ENCODE measurements at places on chromosomes 1 and 21.

- DNase-seq: no peak
Observed at GRCh38 chr1:91763252-91763651, 122.7 kb downstream of the TGFBR3 start.

- DNase-seq: no peak
Observed at GRCh38 chr1:175499595-175500382, 243.6 kb downstream of the TNR start.

DNA sequence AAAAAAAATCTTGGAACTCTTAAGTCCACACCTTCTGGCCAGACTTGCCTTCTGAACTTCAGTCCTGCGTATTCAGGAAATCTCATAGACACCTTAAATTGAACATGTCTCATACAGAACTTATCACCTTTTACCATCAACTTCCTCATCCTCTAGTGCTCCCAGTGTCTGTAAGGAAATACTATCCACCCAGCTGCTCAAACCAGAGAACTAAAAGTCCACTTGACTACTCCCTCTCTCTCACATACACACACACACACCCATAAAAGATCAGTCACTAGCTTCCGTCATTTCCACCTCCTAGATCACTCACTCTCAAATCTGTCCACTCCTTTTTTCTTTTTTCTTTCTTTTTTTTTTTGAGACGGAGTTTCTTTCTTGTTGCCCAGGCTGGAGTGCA, 10.9 kb upstream of the CAP1 start:
- no peak for DNase-seq

GRCh38 chr1:204846546-204846945, 24.1 kb upstream of the NFASC start:
- DNase-seq: no peak

DNA sequence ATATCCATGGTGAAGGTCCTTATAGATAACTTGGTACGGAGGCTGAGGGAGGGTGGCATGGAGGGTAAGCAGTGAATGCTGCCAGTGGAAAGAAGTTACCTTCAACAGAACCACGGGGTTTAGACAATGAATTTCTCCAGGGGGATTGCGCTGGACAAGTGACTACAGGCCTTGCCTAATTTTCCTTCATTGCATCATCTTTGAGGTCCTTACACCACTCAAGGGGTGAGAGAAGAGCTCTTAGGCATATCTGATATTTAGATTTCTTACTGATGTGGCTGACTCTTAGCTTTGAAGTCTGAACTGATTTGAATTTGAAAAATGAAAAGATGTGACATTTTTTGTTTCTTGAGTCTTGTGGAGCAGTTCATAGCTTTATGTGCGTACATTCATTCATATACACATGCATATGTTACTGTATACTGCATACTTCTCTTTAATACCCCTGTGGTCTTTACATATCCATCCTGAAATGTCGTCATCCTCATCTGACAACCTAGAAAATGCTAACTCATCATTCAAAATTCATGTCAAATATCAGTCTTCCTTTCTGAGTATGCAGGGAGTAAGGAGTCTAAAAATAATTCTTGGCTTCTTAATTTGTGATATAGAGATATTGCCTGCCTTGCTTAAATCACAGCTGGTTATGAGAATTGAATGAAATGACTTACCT, 63.6 kb downstream of the DNM3 start:
- no peak for DNase-seq

DNA sequence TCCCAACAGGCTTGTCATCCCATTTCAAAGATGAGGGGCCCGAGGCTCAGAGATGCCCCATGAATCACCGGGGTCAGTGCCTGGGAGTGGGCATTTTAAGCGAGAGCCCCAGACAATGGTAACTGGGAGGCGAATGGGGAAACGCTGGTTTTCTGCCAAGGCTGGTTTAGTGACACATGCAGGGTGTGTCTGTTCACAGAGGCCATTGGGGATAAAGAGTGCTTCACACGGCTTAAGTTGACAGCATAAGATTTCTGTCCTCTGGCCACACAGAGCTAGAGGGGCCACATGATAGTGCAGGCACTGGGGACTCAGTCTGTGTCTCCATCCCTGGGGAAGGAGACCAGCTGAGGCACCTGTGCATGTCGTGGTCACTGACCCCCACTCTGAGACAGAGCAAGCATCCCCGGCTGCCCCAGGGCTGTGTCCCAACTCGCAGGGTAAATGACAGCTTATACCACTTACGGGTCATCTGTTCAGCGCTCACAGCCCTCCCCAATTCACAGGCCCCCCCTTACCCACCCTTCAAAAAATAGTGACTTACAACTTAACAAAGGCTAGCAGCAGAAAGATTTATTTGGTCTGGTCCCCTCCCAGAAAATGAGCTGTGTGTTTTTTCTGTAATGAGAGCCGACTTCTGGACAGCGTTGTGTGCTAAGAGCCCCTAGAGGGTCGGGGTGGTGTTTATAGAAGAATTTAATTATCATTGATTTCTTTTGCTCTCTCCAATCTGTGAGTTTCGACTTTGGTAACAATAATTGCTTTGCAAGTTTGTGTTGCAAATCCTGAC, 34.9 kb upstream of the ARHGEF16 start:
- no peak for DNase-seq

- no peak for DNase-seq
Observed at GRCh38 chr1:116255486-116256285, 117.4 kb upstream of the ATP1A1 start.

DNA sequence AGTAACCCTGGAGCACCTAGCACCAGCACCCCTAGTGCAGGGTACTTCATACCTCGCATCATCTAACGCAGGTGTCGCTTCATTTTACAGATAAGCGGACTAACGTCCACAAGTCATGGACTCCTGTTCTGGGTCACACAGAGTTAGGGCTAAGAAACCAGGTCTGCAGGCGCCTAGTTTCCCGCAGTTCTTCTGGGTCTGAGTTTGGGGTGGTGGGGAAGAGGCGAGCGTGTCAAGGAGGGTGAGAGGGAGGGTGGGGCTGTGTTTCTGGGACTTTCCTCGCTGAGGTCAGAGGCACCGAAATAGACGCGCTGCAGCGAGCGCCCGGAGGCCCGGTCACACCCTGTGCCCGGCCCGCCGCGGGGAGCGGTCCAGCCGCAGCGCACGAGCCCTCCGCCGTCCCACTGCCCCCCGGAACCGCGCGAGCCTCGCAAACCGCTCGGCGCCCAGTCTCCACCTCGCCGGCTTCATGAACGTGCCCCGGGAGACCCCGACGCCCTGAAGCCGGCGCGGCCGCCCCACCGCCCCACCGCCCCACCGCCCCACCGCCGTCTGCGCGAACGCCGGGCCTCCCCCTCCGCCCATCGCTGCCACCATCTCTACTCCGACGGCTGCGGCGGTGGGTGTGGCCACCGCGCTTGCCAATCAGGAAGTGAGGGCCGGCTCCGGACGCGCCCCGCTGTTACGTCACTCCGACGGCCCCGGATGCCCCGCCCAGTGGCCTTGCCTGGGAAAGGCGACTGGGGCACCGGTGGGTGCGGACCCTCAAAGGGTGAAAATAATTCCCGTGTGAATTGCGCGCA, 12.3 kb downstream of the IFI6 start:
- peak; percentile 77 for DNase-seq

DNA sequence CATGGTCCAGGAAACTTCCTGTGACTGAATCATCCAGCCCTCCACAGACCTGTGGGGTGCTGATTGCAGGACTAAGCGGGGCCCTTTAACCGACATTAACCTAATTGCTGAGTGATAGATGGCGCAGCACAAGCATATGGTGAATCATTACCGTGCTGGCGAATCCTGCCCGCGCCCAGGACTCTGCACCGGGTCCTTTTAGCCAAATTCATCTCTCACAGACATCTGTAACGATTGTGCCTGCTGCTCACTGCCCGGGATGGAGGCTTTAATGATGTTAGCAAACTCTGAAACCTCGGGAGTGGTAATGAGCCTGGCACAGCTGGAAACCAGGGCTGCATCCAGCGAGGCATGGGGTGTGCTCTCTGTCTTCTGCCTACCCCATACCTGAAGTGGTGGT, 147.3 kb upstream of the CD34 start:
- DNase-seq: no peak

GRCh38 chr1:185427264-185427663, 110.2 kb upstream of the IVNS1ABP start:
- DNase-seq: no peak

GRCh38 chr1:88697503-88697902, 13.4 kb downstream of the PKN2 start:
- no peak for DNase-seq

DNA sequence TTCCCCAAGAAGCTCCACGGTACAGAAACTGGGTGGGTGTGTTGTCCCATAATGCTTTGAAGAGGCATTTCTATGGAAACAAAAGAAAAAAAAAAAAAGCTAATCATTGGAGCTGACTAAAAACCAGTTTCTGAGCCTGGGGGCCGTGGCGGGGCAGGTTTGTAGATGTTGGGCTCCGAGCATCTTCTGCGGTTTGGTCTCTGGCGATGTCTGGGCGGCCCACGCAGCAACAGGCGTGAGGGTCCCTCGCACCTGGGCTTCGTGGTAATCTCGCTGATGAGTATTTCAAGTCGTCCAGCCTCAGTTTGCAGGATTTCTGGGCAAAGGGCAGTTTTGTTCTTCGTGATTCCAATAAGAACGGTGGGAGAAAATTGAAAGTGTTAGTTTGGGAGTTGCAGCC, 6.8 kb downstream of the TP73 start:
- DNase-seq: no peak

GRCh38 chr21:45550522-45551210, 8.4 kb upstream of the SLC19A1 start:
- DNase-seq: no peak

DNA sequence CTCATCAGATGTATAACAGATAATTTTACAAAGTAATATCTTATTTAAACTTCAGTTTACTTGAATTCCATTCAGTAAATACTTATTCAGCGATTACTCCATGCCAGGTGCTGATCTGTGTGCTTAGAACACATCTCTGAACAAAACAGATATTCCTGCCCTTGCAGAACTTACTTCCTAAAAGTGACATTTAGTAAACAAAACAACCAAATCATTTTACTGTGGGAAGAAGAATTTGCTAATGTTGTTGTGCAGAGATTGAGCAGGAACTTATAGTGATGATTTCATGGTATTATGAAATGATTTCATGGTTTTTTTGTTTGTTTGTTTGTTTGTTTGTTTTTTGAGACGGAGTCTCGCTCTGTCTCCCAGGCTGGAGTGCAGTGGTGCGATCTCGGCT, 39.3 kb upstream of the WLS start:
- no peak for DNase-seq

DNA sequence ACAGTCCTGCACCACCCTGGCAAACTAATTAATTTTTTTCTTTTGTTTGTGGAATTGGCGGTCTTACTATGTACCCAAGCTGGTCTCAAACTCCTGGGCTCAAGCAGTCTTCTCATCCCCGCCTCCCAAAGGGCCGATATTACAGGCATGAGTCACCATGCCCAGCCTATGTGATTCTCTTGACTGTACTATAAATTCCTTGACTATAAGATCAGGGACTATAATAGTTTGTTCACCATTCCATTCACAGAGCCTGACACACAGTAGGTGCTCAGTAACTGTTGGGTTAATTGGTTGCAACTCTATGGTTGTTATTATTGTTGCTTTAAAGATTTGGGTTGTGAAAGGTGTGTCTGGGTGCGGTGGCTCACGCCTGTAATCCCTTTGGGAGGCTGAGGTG, 17.2 kb downstream of the DAP3 start:
- DNase-seq: peak; percentile 18

DNA sequence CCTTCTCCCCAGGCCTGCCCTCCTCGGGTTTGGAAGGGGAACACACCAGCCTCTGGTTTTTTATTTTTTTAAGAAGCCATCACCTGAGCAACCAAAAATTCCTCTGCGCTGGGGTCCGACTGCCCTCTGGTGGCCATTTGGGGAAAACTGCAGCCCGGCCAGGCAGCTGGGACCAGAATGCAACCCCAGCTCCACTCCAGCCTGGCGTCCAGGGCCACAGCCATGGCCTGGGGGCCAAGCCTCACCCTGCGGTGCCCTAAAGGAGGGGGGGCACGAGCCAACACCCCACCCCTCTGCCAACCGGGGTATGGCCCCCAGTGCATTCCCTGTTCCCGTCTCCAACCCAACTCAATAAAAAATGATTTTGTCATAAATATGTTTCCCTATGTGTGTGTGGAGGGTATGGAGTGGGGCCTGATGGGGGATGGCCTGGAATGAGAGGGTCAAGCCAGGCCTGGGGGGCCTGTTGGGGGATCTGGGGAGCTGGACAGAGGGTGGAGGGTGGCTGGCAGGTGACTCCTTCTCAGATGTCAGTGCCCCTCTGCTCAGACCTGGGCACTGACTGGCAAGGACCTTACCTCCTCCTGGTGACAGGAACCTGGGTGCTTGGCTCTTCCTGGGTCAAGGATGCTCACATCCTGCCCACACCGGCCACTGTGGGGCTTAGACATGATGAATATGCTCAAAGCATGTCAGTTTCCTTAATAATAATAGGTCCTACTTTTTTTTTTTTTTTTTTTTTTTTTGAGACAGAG, 3.2 kb downstream of the GPR3 start:
- peak; percentile 53 for DNase-seq

DNA sequence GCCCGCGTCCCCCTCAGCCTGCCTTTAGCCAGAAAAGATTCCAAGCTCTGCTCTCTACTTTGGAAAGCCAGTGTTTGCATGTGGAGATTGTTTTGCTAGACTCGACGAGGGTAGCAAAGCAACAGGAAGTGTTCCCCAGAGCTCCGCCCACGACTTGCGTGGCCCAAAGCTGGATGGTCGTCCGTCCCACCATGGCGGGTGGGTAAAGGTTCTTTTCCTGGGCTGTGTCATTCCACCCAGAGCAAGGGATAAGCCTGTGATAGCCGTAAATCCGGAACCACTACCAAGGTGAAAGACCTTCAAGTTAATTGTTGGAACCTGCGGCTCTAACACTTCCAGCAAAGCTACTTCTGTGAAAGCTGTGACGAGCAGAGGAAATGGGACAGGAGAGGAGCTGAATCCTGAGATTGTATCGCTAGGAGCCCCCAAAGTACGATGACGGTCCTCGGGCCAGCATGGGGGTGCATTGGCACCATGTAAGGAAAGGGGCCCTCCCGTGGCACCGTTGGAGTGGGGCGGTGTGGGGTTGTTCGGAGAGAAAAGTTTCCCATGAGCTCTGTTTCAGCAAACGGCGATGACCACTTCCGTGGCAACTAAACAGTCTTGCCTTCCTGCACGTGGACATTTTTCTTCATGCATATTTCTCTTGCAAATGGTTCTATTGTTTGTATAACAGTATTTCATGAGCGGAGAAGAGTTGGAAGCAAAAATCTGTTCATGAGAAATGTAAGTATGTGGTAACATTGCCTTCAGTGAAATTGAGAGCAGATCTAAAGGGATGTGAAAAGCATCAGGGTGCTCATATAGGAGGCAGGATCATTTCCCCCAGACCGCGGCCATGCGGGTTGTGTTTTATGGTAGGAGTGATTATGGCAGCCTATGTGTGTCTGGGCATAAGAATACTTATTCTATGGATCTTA, 8.4 kb downstream of the MX2 start:
- DNase-seq: no peak

- peak; percentile 30 for DNase-seq
Observed at GRCh38 chr1:236608930-236609726, 4.8 kb upstream of the HEATR1 start.

- no peak for DNase-seq
Observed at GRCh38 chr1:2492091-2492490, 16.0 kb downstream of the PLCH2 start.
